Stimulated activated CD4-positive, alpha-beta T cell treated with anti-CD3 and anti-CD28 coated beads, Interleukin-2, amount 100 ng/mL, for 24 hours (primary cell): ENCODE measurements at places on chromosomes 11 and 22.

GRCh38 chr11:104402812-104403521, 239.0 kb upstream of the PDGFD start:
- no peak for DNase-seq

- DNase-seq, result no peak
Observed at GRCh38 chr22:28547132-28547842, 132.4 kb downstream of the TTC28 start.

GRCh38 chr11:2992997-2993325, 832 bp upstream of the NAP1L4 start:
- no peak for DNase-seq

DNA sequence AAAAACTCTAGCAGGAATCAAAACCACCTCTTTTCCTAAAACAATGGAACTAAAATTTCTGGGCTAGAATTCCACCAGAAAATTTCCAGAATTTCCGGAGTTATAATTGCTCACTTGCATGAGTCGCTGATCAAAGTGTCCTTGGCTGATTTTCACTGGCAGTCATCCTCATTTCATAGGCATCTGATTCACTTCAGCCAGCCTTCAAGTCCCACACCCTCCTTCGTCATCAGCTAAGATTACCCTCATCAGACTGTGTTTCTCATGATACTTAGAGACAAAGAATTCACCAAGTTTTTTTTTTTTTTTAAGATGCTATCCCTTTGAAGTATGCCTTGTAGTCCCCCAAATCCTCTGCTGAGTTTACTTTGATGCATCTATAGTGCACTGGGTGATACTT, 71.5 kb upstream of the RAB38 start:
- DNase-seq, result no peak

DNA sequence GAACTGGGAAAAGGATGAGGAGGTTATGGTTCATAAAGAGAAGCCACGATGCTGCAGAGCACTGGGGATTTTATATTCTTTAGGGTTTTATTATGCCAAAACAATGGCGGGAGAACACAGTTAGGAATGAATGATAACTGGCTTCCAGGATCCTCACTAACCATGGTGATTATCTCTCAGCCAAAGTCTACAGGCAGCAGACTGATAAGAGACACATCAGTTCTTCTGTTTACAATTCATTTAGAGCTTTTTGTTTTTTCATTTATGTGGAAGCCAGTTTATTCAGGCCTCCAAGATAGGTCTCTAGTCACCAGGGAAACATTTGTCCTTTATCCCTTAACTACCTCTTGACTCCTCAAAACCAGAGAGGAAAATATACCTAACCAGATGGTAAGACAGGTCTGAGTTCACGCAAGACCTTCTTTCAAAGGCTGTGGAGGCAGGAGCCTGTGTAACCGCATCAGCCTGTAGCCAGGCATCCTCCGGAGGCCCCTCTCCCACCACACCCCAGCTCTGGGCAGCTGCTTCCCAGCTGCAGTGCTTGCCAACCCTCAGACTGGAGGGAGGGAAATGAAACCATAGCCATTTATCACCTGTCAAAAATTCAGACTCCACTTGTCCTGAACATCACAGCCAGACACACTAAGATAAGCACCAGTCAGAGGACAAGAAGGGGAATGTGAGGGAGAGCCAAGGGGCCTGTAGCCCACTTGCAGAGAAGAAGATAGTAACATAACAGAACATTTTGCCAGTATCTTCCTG, 57.2 kb upstream of the FAM181B start:
- DNase-seq, result no peak

- no peak for DNase-seq
Observed at GRCh38 chr22:32987081-32987631, 71.0 kb downstream of the SYN3 start.

- DNase-seq, result no peak
Observed at GRCh38 chr11:65445101-65445603, 22.6 kb downstream of the NEAT1 start.

DNA sequence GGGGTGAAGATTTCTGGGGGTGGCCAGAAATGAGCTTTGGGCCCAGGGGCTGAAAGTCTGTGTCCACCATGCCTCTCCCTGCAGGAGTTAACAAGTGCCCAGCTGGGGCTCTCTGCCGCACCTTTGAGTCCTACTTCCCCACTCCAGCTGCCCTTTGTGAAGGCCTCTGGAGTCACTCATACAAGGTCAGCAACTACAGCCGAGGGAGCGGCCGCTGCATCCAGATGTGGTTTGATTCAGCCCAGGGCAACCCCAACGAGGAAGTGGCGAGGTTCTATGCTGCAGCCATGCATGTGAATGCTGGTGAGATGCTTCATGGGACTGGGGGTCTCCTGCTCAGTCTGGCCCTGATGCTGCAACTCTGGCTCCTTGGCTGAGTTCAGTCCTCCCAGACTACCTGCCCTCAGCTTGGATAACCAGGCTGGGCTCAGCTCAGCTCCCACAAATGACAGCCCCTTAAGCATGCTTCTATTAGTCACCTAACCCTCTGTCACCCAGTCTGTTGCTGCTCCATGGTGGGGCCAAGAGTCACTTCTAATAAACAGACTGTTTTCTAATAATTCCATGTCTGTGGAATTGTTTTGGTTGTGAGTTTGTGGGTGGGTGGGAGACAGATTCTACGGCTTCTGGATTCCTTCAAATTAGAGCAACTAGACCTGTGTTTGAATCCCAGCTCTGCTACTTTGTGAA, 3.0 kb upstream of the INPPL1 start:
- DNase-seq, result no peak

DNA sequence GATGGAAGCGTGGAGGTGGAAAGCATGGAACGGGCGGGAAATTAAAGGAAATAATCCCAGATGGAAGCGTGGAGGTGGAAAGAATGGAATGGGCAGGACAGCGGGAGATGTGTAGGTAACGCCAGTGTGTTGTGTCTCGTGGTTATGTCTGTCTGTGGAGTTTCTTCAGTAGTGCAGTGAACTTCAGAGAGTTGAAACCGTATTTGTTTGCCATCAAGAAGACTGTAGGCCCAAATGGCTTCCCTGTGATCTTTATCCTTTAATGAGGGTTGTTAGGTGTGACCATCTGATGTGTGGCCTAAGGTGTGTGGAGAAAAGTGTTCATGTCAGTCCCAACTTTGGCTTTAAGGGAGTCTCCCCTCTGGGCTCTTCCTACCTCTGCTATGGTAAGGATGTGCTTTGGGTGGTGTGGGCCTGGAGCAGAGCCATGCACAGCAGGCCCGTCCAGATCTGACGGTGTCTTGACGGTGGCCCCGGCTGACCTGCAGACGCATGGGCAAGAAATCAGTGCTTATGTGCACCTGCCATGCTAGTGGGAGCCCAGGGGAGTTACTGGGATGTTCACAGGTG, 39.6 kb downstream of the AP2A2 start:
- DNase-seq, result no peak

- DNase-seq, result no peak
Observed at GRCh38 chr22:50180727-50181521, 4.8 kb upstream of the TRABD start.

DNA sequence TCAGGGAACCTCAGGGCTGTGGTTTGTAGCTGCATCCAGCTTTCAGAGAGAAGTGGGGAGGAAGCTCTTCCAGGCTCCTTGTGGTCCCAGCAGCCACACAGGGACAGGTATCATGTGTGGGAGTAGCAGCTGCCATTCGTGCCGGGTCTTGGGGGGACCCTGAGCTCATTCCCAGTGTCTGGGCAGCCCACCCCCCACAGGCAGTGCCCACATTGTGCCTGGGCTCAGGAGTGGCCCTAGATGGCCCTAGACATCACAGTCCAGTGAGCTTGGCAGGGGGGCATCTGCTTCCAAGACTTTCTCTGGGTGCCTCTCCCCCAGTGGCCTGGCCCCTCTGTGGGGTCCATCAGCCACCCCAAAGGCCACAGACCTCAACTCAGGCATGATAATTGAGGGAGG, 619.7 kb downstream of the BRD1 start:
- no peak for DNase-seq

DNA sequence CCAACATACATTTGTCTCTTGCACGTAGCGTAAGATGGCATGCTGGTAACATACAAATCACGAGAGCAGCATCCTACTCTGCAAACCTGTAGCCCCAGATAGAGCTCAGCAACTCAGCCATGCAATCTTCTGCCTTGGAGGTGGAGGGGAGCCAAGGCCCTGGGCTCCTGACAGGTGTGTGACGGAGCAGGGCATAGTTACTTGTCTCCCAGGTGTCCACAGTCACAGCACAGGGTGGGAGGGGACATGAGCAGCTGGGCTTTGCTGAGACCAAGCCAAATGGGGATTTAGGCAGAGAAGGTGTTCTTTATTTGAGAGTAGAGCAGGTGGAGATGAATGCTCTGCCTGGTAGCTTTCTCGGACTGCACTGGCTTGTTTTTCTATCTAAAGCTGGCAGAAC, 111.7 kb downstream of the TEAD1 start:
- DNase-seq, result no peak

GRCh38 chr11:118620529-118621070, 13.2 kb downstream of the PHLDB1 start:
- no peak for DNase-seq

GRCh38 chr11:77089004-77089545, 13.6 kb upstream of the OMP start:
- DNase-seq, result no peak

DNA sequence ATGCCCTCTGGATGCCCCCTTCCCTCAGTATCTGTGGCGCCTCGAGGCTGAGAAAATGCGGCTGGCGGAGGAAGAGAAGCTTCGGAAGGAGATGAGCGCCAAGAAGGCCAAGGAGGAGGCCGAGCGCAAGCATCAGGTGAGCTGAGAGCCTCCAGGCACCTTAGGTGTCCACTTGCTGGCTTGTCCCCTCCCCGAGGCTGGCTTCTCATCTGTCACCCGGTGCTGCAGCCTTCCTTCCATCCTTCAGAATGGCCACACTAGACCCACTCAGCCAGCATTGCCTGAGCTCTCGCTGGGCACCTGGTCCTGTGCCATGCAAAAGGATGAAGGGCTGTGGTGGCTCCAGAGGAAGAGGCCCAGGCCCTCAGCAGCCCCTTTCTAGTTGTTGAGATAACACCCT, 52.3 kb downstream of the MYO7A start:
- no peak for DNase-seq

GRCh38 chr11:77377734-77378133, 76.2 kb upstream of the GDPD4 start:
- DNase-seq, result no peak

DNA sequence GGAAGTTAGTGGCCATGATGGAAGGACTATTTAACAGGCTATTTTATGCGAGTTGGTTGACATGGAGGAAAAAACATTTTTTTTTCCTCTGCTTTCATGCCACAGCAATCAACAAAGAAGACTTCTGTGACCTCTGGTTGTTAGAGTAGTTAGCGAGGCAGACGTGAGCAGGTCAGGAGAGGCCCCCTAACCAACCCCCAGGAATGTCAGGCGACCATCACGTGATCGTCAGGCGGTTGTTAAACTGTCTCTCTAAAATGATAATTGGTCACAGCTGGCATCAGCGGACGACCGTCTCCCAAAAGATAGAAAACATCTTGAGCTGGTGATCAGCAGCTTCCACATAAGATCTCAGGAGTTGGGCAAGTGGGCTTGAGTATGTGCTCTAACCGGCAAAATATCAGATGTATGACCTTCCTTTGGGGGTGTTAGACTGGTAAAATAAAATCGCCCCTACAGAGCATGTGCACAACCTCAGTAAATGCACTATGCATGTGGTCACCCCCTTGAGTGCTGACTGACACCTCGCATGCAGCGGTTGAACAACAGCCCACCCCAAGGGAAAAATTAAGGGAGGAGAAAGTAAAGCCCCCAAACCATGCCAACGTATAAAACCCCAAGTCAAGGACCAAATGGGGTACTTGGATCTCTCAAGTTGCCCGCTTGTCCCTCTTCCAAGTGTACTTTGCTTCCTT, 20.9 kb upstream of the NARS2 start:
- DNase-seq, result no peak

- peak; percentile 0 for DNase-seq
Observed at GRCh38 chr11:37946155-37946766, 1348.2 kb upstream of the RAG2 start.

DNA sequence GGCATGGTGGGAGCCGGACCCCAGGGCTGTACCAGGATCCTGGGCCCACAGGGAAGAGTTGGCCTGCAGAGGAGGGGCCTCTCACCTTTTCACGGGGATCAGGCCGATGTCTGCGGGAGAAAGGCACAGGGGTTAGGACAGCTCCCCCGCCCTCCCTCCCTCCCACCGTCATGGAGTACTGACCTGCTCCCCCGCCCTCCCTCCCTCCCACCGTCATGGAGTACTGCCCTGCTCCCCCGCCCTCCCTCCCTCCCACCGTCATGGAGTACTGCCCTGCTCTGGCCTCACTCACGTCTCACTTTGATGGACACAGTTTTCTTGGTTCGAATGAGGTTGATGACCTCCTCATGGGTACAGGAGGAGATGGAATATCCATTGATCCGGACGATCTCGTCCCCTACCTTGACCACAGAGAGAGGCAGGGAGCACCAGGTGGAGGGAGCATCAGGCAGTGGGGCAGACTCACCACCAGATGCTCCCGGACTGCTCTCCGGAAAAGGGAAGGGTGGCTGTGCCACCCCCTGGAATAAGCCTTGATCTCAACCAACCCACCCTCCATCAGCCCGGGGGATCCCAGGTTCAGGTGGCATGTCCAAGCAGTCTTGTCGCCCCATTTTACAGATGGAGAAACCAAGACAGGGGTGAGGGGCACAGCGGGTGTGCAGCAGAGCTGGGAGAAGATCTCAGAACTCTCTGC, 17.1 kb downstream of the USH1C start:
- DNase-seq, result no peak

DNA sequence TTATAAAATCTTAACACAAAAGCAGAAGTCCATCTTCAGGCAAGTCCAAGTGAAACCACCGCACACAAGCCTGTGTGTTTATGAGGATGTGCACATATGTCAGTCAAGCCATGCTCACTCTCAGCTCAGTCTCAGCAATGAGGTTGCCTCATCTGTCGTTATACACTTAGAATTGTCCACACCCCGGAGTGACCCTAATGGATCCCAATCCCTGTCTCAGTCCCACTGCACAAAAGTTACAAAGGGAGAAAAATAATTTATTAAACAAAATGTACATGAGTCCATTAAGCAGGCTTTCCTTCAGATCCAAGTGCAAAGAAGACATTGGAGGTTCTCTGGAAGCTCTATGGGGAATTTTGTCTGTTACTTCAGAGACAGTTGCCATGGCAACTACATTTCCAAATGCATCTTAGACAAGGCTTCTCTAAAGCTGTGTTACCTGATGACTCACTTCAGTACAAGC, 24.4 kb downstream of the OR8B12 start:
- no peak for DNase-seq

GRCh38 chr22:25451480-25452114, 112.9 kb upstream of the GRK3 start:
- no peak for DNase-seq

DNA sequence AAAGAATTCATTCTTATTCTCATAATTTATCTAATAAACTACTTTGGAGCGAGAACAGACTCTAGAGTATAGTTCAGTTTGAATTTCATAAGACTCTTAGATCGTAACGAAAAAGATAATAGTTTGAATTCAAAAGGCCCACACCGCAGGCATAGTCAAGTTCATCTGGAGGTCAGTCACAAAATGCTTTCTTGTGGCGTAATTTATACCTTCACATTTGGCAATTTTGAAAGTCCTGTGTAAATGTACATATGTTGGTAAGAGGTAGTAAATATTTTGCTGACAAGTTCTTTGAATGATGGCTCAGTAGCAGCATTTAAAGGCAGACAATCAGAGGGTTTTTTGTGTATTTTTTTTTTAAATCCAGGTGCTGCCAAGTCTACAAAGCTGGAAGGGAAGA, 88.1 kb downstream of the TEAD1 start:
- DNase-seq, result no peak
